ENCODE measurements at places on chromosomes 6 and 20.

DNA sequence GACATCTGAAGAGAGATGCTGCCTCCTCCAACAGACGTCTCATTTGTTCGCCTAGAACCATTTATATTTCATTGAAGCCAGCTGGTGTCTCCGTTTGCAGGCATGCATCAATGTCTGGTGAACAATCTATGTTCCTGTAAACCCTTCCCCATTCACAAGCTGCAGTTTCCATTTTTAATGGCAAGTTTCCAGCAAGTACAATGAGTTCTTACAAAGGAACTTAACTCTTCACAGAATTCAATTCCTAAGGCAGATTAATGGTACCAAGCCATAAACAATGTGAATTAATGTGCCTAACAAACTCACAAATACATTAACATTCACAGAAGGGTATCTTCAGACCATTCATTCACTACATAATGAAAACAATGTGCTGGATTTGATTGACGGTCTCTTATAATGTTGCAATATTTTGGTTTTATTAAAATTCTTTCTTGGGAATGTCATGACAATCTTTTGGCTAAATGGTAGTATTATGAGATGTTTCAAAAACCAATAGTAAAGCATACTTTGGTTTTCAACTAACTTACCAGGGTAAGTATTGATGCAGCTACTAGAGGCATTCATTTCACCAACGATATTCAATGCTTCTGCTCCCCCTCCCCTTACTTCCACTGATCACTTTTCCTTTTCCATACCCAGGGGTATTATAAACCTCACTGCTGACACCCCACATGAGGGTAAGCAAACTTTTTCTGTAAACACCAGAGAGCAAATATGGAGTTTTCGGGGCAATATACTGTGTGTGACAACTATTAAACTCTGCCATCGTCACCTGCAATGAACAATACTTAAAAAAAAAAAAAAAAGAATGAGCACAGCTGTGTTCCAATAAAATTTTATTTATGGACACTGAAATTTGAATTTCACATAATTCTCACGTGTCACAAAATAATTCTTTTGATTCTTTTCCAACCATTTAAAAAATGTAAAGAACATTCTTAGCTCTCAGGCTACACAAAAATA lies 4.2 kb downstream of the AKIRIN2 start:
- no peak for DNase-seq

- no peak for DNase-seq
These were observed 374 bp upstream of the ABCC10 start for GRCh38 chr6:43426928-43427405.

GRCh38 chr6:35214869-35215664 lies 1.3 kb downstream of the SCUBE3 start:
- no peak for DNase-seq

GRCh38 chr6:109342911-109343310 lies 39.4 kb downstream of the CD164 start:
- DNase-seq, result no peak

- no peak for DNase-seq
These were observed 256.8 kb downstream of the SYNE1 start for GRCh38 chr6:152380351-152380767.

GRCh38 chr20:41034239-41034638 lies 5.6 kb downstream of the TOP1 start:
- no peak for DNase-seq

DNA sequence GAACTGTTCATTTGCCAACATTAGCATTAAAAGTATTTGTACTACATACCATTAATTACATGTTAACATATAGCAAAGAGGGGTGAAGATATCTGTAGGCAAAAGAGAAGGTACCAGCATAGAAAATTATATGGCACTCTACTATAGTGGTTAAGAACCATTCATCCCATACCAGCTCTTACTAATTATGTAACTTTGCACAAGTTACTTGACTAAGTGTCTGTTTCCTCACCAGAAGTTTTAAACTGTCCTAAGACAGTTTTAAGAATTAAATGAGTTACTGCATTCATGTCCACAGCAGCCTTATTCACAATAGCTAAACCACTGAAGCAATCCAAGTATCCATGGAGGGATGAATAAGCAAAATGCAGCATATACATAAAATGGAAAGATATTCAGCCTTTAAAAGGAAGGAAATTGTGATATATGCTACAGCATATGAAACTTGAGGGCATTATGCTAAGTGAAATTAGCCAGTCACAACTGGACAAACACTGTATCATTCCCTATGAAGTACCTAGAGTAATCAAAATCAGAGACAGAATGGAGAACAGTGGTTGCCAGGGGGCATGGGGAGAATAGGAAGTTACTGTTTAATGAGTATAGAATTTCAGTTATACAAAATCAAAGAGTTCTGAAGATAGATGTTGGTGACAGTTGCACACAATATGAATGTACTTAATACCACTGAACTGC lies 98.9 kb downstream of the RNGTT start:
- no peak for DNase-seq

DNA sequence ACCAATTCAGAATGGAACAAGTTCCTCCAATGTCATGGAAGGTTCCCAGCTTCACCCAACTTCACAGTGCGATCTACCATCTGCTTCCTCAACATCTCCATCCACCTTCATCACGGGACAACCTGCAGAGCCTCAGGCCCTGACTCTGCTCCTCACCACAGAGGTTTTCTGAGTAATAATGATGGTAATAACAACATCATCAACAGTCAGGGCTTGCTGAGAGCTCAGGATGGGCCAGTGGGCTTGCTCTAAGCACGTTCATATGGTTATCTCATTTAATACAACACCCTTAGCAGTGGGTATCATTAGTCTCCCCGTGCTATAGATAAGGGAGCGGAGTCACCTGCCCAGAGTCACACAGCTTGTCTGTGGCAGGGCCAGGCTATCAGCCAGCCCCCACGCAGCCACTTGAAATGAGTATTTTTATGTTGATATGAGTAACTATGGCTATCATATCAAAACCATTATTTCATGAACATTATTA lies 38.6 kb downstream of the PREX1 start:
- no peak for DNase-seq

- DNase-seq, result no peak
These were observed 35.5 kb upstream of the ZFAND3 start for GRCh38 chr6:37783856-37784584.

DNA sequence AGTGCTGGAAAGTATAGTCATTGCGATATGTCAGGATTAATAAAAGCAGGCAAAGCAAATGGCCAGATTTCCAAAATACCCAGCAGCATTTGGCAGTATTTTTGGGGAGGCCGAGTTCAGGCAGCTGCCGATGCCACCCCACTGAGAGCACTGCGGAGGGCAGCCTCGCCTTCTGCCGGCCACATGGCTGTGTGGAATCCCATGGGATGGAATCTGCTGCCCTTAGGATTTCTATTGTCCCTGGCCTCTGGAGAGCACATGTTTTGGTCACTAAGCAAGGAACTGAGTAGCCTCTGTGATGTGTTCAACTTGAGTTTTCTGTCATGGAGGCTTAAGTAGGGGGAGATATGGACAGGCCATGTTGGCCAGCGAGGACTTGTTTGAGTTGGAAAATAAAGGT lies 123.0 kb downstream of the FARS2 start:
- DNase-seq, result no peak

GRCh38 chr6:103534095-103534494 lies 1325.6 kb downstream of the HACE1 start:
- no peak for DNase-seq

Measured in CD4-positive, alpha-beta T cell treated with Interleukin-2 at 100 ng/mL for 4 hours (primary cell).